ENCODE measurements at places on chromosomes 16 and 17.

DNA sequence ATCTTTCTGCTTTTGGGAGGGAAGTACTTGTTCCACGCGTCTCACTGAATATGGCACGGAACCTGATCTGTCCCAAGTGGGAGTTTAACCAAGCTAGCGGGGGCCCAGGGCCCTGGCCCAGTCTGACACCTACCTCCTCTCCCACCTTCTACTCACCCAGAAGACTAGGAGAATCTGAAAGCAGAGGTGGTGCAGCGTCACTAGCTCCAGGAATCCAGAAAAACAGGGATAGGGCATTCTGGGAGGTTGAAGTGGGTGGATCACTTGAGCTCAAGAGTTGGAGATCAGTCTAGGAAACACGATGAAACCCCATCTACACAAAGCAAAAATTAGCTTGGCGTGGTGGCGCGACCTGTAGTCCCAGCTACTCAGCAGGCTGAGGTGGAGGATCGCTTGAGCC, 163.5 kb upstream of the ZNF267 start:
- no peak for DNase-seq

GRCh38 chr16:1305823-1306222, 3.6 kb upstream of the UBE2I start:
- no peak for DNase-seq

DNA sequence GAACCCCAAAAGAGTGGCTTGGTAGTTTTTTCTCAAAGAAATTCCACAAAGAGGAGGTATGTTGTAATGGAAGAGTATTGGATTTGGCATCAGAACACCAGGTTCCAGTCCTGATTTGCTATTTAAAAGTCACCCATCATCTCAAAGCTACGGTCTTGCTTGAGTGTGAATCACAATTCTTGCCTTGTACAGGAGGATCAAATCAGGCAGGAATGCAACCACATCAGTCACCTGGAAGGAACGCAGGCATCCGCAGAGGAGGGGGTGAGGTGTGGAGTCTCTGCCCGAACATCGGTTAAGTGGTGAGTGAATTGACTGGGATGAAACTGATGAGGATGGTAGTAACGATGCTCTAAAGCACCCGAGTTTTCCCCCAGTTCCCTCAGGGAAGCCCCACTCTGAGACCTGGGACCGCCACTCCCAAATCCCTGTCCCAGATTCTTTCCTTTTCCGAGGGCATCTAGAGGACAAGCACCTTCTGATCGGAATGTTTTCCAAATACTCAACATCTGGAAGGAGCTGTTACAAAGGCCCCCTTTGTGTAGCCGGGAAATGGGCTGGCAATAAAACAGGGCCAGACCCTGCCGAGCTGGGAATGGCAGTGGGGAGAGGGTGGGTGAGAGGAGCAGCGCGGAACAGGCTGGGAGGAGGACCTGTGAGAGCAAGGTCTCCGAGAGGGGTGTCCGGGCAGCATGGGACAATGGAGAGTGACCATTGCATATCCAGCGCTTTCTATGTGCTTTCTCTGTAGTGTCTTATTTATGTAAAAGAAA, 469.6 kb downstream of the SLC39A11 start:
- no peak for DNase-seq

DNA sequence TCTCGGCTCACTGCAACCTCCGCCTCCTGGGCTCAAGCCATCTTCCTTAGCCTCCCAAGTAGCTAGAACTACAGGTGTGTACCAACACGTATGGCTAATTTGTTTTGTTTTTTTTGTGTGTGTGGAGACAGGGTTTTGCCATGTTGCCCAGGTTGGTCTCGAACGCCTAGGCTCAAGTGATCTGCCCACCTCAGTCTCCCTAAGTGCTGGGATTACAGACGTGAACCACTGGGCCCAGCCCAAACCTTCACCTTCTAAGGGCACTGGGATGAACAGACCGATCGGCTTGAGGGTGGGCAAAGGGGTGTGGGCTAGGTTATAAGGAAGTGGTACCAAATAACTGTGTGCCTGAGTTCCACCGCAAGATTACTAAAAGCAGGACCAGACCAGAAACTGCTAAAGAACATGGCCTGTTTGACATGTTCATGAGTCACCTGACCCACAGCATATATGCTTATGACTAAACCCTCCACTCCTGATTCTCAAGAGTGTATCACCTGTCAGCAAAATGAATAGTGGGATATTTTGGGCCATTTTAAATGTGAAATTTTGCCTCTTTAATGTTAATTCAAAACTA, 8.1 kb downstream of the TMEM97 start:
- DNase-seq: no peak

- no peak for DNase-seq
These were observed 2.4 kb downstream of the ZNF267 start for GRCh38 chr16:31875928-31876547.

GRCh38 chr16:66947302-66948065, 12.2 kb downstream of the CES2 start:
- DNase-seq: peak; percentile 1

Measured in NCI-H1048 (cell line).